ENCODE measurements at places on chromosomes 7 and 10.

- peak; percentile 93 for DNase-seq
Measured at GRCh38 chr10:97072851-97073665, 112.7 kb downstream of the SLIT1 start.

DNA sequence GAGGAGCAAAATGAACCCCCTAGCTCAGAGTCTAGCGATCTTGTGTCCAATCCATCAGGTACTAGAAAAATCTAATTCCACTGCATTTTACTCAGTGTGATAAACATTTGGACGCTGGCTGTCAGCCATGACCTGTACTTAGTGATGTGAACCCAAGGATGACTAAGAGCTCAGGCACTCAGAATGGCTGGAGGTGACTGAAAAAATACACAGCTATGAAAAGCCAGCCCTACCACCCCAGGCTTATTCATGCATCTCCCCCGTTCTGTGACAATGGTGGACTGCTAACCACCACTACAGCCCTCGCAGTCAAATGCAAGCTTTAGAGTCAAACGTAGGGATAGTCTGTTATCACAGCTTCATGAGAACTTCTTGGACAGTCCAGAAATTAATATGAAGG, 14.9 kb downstream of the AFAP1L2 start:
- no peak for DNase-seq

GRCh38 chr7:134212576-134213546, 85.7 kb downstream of the LRGUK start:
- peak; percentile 9 for DNase-seq

GRCh38 chr10:63436225-63436624, 29.6 kb downstream of the JMJD1C start:
- no peak for DNase-seq

DNA sequence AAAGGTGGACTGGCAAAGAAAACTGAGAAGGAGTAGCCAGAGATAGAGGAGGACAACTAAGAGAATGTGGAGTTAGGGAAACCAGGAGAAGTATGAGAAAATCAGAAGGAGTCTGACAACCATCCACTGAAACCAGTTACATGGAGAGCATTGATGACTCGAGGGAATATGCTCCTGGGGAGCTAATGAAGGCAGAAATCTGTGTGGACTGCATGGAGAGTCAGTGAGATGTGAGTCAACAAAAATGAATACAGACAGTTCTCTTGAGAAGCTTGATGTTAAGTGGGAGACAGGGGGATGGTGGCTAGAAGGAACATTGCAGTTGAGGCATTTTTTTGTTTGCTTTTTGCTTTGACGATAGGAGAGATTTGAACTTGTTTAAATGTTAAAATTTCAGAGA, 34.3 kb upstream of the ZNF32 start:
- DNase-seq: no peak

- DNase-seq: no peak
Measured at GRCh38 chr7:15508258-15508657, 53.6 kb downstream of the AGMO start.

GRCh38 chr7:92834507-92835260, 1.7 kb downstream of the CDK6 start:
- peak; percentile 43 for DNase-seq

GRCh38 chr10:30207485-30208052, 141.5 kb downstream of the MTPAP start:
- DNase-seq: no peak

GRCh38 chr7:102055181-102055976, 231.3 kb upstream of the SH2B2 start:
- no peak for DNase-seq

GRCh38 chr7:30905078-30906012, 6.3 kb upstream of the AQP1 start:
- DNase-seq: no peak

DNA sequence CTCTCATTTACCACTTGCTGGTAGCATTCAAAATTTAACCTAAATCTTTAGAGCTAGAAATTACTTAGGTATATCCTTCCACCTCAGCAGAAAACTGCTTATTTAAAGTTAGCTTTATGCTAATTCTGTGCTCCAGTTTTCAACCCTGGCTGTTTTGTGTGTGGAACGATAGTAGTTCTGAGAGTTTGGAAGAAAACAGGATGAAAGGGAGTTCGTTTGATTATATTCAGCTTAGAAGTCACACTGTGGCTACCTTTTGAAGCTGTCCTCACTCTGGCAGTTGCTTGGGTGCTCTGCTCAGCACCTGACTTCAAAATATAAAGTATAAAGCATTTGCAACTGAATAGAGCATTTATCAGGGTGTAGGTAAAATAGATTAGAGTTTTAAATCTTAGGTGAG, 2.6 kb upstream of the ASCC1 start:
- DNase-seq: no peak

DNA sequence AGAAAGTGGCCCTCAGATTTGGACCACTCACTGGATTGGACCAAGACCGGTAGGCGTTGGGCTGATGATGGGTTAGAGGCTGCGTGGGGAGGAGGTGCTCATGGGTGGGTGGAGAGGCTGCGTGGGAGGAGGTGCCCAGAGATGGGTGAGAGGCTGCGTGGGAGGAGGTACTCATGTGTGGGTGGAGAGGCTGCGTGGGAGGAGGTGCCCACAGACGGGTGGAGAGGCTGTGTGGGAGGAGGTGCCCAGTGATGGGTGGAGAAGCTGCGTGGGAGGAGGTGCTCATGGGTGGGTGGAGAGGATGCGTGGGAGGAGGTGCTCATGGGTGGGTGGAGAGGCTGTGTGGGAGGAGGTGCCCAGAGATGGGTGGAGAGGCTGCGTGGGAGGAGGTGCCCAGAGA, 346.3 kb downstream of the PAXIP1 start:
- DNase-seq: no peak

- DNase-seq: no peak
Measured at GRCh38 chr7:102991540-102992214, 78.9 kb downstream of the LRRC17 start.

DNA sequence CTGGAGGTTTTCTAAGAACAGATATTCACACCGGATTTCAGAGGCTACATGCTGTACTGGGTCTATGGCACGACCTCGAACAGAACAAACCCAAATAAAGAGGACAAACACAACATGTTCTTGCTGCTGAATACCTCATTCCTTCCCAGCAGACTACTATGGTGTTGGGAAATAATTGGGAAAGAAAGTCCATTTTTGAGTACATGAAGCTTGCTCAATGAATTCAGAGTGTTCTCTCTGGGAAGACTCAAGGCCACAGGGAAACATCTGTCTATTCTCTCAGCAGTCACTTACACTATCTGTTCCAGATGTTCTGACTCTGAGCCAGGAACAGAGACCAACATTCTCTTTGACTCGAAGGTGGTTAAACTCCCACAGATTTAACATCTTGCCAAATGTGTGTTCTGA, 30.9 kb downstream of the LAMB1 start:
- DNase-seq: no peak

GRCh38 chr10:127971963-127972615, 65.2 kb downstream of the PTPRE start:
- no peak for DNase-seq

DNA sequence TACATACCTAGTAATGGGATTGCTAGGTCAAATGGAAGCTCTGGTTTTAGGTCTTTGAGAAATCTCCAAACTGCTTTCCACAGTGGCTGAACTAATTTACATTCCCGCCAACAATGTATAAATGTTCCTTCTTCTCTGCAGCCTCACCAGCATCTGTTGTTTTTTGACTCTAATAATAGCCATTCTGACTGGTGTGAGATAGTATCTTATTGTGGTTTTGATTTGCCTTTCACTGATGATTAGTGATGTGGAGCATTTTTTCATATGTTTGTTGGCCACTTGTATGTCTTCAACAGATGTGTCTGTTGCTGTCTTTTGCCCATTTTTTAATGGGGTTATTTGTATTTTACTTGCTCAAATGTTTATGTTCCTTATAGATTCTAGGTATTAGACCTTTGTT, 675.5 kb downstream of the SUGCT start:
- DNase-seq: no peak

DNA sequence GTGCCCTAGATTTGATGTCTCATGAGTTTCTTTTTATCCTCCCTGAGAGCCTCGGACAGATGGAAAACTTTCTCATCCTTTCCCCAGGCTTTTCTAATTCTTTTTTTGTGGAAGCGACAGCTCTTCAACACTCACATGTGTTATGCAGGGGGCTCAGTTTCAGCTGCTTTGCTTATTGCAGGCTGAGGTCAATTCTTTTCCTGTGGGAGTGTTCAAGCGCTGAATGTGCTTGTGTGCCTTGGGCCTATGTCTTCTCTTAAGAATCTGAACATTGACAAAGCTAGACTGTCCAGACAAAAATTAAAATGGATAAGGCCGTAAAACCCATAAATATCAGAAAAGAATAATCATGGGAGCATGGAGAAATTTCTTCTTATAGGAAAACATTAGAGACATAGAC, 125.2 kb upstream of the STEAP4 start:
- DNase-seq: no peak

- DNase-seq: no peak
Measured at GRCh38 chr10:992467-992866, 4.2 kb downstream of the GTPBP4 start.

DNA sequence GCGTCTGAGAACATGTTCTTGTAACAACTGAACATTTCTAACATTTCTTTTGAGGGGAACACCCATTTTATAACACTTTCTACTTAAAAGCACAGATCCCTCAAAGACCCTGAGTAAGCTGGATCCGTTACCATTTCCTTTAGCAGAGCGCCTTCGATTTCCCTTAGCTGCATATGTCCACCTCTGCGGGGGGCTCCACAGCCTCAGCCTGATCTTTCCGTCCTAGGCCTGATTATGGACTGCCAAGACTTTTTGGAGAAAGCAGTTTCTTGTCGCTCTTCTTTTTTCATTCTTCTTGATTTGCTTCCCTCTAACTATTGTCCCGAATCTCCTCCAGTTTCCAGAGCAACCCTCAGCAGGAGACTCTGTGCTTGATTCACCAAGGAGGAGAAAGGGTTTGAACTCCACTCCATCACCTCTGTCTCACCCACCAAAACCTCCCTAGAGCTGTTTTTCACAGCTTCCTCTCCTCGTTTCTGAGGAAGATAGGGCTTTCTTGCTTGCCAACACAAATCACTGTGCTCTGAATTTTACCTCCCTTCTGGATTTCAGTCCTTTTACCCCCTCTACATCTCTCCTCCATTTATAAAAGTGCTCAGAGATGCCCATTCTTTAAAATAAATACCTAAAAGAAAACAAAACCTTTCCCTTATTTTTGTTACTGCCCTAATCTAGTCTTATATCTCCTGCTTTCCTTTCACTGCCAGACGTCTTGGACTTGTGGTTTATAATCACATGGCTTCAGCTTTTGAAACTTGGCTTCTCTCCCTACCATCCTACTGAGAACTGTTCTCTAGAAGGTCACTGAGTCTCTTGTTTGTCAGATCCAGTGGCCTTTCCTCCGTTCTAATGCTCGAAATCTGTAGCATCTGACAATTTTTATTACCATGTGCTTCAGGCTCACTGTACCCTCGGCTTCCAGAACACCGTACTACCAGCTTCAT, 30.5 kb upstream of the ZRANB1 start:
- DNase-seq: no peak

DNA sequence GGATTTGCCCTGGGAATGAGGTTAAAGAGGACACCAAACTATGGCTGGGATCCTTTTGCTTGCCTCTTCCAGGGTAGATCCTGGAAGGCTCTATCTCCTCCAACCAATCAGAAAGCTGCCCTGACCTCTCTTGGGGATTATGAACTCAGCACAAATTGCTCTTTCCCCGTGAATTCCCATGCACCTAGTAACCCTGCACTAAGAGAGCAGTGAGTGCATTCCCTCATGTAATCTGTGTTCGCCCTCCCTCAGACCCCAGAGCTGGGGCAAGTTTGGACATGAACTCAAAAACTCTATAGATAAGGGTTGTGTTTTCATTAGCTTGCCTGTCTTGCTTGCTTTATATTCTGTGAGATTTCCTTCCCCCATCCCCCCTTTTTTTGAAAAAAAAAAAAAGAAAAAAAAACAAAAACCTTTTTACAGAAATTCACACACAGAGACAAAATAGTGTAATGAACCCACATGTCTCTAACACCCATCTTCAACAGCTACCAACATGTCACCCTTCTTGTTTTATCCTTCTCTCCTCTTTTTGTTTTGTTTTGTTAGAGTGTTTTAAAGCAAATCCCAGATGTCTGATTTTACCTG, 225.5 kb upstream of the TCF7L2 start:
- DNase-seq: no peak

DNA sequence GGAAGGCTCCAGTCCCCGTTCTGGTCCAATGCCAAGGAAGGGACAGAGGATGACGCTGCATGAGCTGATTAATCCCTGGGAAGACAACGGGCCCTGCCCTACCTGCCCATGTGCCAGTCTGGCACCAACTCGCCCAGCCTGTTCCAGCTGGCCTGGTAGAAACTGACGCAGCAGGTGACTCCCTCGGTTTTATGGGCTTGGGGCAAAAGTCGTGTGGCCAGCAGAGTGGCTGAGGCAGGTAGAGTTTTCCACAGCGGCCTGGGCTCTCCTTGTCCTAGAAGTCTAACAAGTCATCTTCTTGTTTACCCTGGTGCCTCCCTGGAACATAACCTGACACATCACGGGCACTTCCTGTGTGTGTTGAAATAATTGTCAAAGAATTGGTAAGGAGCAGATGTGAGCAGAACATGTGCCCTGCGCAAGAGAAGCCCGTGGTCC, 20.4 kb upstream of the LMTK2 start:
- no peak for DNase-seq

- DNase-seq: no peak
Measured at GRCh38 chr7:131865911-131866310, 309.5 kb upstream of the PODXL start.

DNA sequence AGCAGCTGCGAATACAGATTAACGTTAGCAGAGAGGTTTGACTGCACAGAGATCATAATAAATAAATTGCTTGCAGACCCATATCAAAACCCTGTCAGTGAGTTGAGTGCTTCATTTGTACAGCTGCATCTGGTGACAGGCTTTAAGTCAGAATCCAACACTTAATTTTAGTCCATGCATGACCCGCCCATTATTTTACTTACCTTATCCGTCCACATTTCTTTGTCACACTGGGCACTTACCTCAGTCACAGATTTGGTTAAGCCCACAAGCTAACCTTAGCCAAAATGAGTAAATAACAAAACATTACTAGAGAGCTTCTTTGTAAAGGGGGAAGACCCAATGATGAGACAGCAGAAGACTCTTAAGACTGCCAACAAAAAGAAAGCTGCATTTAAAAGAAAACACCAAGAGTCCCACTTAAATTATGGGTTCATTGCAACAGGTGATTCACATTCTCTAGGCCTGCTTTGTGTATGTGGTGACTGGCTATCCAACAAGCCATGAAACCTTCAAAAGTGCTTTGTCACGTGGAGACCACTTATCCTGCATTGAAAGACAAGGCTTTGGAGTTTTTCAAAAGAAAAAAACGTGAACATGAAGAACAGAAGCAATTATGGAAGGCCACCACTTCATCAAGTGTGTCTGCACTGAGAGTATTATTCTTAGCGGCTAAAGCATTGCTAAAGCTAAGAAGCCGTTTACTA, 32.2 kb downstream of the PHTF2 start:
- DNase-seq: no peak
